ENCODE measurements at places on chromosomes 16 and 17.

- no peak for DNase-seq
Observed at GRCh38 chr16:15897121-15897780, 8.8 kb upstream of the CEP20 start.

DNA sequence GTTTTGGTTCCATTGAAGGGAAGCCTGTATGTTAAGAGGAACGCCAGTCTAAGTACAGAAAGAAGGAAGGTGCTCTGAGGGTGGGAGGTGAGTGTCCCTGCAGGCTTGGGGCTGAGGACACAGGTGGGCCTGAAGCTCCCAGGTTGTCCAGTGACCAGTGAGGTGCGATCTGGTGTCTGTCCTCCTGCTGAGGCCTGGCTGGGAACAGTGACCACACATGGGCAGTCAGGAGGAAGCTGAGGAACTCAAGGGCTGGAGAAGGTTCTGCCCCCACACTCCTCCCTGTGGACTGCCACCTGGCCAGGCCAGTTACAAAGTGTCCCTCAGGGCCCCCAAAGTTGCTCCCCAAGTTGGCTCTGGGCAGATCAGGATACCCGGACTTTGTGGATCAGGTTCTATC is 102.1 kb downstream of the N4BP1 start:
- no peak for DNase-seq

DNA sequence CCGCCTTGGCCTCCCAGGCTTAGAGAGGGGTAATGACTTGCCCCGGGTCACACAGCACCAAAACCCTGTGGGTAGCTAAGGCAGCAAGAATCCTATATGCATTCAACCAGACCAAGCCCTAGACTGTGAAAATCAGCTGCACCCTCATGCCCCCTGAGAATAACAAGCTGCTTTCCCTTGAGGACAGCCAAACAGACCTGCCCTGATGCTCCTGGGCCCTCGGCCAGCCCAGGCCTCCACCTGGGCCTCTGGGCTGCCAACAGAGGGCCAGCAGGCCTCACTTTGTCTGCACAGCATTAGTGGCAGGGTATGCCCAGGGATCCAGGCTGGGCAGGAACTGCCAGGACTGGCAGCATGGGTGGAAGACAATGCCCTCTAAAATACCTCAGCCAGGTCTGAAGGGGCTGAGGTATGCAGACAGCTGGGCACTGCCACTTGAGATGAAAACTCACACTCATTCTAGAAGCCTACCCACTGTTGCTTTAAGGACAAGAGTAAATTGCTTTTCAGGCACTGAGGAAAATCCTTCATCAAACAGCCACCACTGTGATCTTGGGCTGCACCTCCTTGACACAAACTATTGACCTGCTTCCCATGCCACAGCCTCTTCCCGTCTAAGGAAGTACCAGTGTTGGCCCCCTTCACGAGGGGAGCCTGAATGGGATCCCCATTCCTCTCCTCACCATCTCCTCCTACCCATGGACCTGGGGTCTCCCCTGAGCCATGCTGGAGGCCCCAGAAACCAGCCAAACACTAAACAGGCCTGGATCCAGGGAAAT is 8.8 kb downstream of the ST3GAL2 start:
- no peak for DNase-seq

DNA sequence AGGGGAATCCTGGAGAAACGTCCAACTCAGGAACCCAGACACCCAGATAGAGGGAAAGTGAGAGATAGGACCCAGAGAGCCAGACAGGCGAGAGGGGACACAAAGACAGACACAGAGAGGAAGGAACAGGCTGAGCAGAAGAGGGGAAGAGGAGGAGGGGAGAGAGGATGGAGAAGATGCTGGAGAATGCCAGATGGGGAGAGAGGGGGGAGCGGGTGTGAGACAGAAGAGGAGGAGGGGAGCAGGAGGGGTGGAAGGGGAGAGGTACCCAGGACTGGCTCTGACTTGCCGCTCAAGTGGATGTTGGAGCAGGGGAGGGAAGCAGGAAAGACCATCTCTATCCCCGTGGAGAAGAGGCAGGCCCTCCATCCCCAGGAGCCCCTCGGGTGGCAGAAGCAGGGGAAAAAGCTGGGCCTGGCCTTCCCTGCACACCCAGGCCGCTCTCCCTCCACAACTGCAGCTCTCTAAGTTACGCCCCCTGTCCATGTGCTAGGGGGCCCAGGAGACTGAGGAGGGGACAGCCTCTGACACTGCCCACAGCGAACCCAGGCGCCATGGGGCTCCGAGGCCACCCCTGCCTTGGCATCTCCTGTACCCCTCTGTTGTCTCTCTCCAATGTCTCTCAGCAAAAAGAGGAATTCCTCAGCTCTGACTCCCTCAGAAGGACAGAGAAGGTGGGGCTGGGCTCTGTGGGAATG is 4.8 kb downstream of the PPP1R9B start:
- no peak for DNase-seq

DNA sequence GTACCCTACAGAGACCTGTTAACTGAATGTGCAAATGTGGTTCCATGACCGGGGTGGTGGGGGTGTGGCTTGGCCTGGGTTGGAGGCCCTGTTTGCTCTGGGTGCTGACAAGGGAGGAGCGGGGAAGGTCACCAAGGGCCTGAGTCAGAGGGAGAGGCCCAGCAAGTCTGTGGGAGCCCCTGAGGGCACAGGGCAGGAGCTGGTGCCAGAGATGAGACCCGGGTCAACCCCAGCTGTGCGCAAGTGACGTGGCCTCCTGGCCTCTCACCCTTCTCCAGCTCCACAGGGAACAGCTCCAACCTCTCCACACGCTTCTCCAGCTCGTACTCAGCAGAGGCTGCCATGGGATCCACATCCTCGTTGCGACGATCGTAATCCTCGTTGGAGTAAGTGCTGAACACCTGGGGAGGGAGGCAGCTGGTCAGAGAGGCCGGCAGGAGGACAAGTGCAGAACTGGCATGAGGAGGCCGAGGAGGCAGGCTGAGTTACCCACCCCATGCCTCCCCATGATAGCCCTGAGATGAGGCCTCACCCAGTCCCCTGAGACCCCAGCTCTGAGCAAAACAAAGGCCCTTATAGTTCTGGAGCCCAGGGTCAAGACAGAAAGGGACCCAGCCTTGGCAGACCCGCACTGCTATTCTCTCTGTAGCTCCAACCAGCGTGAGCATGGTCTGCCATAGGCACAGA is 5.5 kb downstream of the PPP1R9B start:
- no peak for DNase-seq

All from CD4-positive, alpha-beta T cell treated with Interleukin-2 at 100 ng/mL for 4 hours (primary cell).